Frontal cortex (tissue), 4 donors: ENCODE measurements at places on chromosomes 3 and 15.

- no peak for DNase-seq
These were observed 244.2 kb downstream of the LSAMP start for GRCh38 chr3:116200956-116201690.

DNA sequence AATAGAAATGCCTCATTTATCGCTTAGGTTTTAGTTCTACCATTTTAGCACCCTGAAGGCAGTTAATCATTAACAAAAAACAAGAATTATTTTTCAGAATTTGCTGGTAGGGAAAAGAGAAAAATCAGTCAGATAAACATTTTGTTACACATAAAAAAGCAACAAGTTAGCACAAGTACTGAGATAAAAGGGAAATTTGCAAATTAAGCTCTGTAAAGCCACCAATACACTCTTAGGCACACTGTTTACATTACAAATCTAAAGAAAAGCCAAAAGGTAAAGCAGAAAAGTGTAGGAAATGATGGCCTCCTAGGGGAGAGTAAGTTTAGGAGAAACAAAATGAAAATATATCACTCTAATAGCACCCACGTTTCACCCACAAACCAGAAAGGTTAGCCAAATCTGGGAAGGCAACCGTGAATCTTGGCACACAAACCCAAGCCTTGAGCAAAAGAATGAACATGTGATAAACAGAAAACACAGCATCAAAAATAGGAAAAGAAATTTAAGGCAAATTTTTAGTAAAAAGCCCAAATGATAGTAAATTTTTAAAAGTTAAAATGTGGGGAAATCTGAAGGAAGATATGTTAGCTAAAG is 1.6 kb upstream of the SATB1 start:
- no peak for DNase-seq

GRCh38 chr3:861721-862120 is 231.1 kb upstream of the CNTN6 start:
- DNase-seq: no peak

- no peak for DNase-seq
These were observed 13.3 kb upstream of the ALAS1 start for GRCh38 chr3:52184690-52185089.

- no peak for DNase-seq
These were observed 117.4 kb downstream of the EFHB start for GRCh38 chr3:19816631-19817030.
